Activated T-helper 1 cell treated with anti-CD3 and anti-CD28 coated beads, Interleukin-2, amount 50 U/mL, for 16 hours (primary cell): ENCODE measurements at places on chromosomes 13 and 19.

GRCh38 chr13:68927387-68928026 is 1180.1 kb upstream of the ATXN8OS start:
- DNase-seq = no peak

DNA sequence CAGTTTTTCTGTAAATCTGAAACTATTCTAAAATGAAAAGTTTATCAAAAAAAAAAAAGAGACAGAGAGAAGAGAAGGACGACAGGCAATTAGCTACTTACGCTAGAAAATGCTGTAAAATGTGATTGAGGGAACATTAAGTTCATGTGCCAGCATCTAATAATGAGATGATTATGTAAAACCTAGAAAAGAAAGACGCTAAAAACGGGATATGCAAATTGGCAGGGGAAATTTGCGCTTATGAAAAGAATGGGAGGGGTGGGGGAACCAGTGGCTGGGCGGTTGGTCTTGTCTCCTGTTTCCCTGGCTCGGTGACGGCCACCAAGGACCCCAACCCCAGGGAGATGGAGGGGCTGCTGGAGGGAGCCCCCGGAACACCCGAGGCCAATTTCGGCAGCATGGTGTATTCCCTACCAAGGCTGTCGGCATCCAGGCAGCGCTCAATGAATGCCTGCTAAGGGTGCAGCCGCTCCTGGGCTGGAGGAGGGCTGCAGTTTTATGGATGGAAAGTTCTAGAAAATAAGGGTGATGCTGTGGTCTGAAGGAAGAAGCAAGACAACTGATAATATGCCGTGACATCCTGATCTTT is 34.2 kb downstream of the GNG7 start:
- no peak for DNase-seq

- DNase-seq = no peak
These were observed 38.9 kb upstream of the KL start for GRCh38 chr13:32977321-32977720.

DNA sequence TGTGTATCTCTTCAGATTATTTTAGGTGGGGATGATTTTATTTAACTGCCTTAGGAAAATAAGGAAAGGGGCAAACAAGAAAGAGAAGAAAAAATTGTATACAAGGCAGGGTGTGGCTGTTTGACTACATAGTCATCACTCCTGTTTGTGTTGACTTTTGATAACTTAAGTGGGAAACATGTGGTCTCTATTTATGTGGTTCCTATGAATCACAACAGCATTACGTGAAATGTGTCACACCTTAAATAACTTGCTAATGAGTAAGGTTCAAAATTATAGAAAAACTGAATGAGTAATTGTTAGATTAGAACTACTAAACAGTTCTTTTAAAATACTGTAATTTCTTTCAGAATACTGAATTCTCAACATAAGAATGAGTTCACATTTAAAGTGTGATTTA is 69.3 kb downstream of the LMO7 start:
- DNase-seq = no peak

GRCh38 chr19:17599780-17600179 is 44.3 kb downstream of the COLGALT1 start:
- no peak for DNase-seq

DNA sequence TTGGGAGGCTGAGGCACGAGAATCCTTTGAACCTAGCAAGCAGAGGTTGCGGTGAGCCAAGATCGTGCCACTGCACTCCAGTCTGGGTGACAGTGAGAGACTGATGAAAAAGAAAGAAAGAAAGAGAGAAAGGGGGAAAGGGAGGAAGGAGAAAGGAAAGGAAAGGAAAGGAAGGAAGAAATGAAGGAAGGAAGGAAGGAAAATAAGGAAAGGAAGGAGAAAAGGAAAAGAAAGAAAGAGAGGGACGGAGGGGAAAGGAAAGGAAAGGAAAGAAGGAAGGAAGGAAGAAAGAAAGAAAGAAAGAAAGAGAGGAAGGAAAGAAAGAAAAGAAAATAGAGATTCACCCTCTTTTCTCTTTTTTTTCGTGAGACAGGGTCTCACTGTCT is 8.7 kb downstream of the PDE4A start:
- no peak for DNase-seq

DNA sequence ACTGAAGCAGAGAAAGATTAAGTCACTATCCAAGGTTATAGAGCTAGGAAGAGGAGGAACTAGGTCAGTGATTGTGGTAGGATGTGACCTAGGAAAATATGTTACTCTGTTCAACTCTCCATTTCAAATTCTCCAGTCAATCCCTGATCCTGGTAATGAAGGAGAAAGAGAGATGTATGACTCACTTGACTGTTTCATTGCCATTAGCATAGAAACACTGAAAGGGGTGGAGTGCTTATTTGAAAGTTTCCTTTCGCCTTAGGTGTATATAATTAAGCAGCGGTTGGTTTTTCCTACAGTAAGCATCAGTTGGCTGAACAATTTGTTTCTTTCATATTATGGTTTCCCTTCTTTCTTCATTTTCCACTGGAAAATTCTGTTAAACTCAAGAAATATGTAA is 198.1 kb upstream of the CSNK1A1L start:
- no peak for DNase-seq

GRCh38 chr19:47323872-47324271 is 8.1 kb upstream of the C5AR2 start:
- DNase-seq = no peak

DNA sequence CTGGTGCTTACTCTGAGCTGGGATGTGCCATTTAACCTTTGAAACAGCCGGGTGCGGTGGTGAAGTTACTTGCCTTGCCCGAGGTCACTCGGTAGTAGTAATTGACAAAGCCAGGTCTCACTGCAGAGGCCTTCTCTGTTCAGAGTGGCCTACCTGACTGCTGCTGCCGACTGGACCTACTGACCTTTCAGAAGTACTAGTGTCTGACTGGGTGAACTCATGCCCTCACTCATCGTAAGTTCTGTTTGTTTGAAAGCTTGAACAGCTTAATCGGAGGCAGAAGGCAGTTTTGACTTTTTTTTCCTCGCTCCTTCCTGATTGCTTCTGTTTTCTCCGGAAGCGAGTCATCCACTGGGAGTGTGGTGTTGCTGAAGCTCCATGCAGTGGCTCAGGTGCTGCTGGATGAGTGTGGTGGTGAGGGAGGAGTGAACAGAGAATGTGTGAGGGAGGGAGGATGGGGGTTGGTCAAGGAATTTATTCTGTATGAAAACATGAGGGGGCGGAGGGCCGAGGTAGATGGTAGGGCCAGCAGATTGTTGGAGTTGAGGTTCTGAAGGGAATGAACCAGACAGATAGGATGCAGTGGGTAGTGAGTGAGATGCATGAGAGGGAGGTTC is 2.7 kb downstream of the SPINT2 start:
- DNase-seq = no peak

DNA sequence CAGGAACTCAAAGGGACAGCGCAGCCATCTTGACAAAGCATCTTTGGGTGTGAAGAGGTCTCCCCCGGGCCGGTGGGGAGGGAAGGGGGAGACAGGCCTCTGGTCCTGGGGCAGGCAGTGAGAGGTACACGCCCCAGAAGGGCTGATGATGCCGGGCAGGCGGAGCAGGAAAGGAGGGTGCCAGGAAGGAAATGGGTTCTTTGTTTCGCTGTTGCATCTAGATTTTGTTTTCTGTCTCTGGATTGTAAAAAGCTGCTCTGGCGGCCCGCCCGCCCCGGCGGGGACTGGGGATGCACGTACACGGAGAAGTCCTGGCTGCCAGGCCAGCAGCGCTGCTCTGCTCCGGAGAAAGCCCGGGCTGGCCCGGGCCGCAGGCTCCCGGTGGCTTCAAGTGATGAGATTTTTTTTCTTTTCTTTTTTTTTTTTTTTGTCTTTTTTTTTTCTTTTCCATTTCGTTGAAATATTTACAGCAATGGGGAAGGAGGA is 13.2 kb upstream of the ASF1B start:
- DNase-seq = peak; percentile 24

DNA sequence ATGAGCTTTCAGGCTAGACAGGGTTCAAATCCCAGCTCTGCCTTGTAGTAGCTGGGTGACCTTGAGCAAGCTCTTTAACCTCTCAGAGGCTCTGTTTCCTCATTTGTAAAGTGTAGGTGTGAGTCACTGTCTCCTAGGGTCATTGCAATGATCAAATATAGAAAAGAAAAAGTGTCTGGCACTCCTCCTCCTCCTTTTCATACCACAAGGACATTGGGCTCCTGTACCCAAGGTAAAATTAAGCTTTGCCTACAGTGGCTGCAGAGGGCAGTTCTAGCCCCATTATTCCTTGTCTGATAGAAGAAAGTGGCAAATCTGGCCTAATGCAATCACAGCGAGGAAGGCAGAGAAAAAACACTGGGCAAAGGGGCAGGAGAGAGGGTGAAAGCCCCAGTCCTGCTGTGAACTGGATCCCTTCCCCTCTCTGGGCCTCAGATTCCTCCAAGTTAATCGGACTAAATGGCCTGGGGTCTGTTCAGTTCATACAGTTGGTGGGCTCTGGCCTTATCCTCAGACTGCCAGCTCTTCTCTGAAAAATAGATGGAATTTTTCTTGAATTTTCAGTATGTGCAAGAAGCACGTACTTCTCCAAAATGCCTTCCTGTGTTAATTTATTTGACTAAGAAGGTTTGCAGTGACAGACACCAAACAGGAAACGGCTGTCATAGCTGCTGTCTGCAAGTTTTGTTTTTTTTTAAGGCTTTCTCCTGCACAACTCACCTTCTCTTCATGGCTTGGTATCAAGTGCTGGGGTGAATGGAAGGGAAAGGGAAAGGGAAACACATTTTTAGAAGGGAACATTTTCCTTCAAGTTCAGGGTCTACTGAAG is 35.3 kb downstream of the RGCC start:
- DNase-seq = no peak

GRCh38 chr19:14248578-14249011 is 42.6 kb upstream of the ADGRL1 start:
- DNase-seq = peak; percentile 14

DNA sequence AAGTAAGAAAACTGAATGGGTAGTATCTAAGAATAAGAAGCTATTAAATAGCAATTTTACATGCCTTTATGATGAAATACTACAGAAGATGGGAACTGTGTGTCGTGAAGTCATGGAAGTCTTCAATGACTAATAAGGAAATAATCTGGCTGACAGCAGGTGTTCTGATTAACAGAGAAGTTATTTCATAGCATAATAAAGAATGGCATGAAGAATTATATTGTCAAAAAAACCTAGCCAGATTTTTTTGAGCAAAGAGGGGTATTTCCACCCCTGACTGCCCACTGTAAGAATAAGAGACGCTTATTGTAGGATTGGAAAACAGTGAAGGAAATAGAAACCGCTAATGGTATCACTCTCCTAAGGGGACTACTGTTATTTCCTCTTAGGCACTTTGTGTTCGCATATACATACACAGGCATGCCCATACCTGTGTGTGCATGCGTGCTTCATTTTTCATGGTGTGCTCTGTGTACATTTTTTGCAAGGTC is 318.8 kb downstream of the SHISA2 start:
- no peak for DNase-seq

DNA sequence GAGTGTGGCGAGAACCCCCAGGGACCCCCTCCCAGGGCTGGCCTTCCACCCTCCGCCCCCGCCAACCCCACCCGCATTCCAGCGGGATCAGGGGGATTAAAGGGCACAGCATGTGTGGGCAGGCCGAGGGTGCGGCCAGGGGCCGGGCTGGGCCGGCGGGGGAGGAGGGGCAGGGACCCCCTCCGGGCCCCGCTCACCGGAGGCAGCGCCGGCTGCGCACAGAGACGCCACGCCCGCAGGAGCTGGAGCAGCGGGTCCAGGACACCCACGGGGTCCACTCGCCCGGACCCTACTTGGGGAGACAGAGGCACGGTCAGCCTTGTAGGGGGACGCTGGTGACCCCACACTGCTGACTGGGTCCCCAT is 2.4 kb downstream of the ADAMTSL5 start:
- no peak for DNase-seq

GRCh38 chr19:16359074-16359473 is 34.4 kb downstream of the KLF2 start:
- no peak for DNase-seq

GRCh38 chr19:1962674-1963073 is 21.7 kb downstream of the CSNK1G2 start:
- no peak for DNase-seq

GRCh38 chr13:80586356-80586755 is 245.4 kb upstream of the SPRY2 start:
- no peak for DNase-seq

GRCh38 chr13:110448230-110448629 is 113.3 kb downstream of the RAB20 start:
- no peak for DNase-seq

- DNase-seq = no peak
These were observed 182.9 kb downstream of the SLITRK6 start for GRCh38 chr13:85616275-85616674.

DNA sequence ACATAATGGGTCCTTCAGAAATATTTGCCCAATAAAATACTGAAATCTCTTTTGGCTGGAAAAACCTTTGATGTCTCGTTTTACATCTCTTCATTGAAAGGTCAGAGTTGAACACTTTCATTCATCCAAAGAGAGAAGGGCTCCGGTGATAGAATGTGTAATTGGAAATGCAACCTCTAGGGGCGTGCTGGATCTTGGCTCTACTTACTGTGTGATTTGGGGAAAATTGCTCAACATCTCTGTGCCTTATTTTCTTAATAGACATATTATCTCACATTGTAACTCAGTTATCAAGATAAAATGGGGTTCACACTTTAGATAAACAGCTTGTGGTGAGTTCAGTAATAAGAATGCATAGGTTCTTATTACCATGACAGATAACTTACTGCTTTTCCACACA is 1444.1 kb downstream of the SLITRK5 start:
- no peak for DNase-seq

GRCh38 chr13:37681281-37682032 is 82.9 kb upstream of the POSTN start:
- DNase-seq = no peak

DNA sequence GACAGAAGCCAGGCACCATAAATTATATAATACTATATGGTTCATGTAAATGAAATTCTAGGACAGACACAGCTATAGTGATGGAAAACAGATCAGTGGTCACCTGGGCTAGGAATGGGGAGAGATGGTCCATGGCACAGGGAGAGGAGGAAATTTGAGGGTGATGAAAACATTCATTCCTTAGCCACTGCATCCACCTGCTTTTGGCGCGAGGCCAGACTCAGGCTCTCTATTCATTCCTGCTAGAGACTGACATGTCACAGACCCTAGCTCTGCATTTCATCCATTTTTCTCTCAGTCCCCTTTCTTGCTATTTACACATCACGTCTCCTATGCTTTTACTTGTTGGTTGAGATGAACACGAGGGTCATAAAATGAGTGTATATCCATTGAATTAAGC is 628.3 kb upstream of the SLC10A2 start:
- DNase-seq = no peak

DNA sequence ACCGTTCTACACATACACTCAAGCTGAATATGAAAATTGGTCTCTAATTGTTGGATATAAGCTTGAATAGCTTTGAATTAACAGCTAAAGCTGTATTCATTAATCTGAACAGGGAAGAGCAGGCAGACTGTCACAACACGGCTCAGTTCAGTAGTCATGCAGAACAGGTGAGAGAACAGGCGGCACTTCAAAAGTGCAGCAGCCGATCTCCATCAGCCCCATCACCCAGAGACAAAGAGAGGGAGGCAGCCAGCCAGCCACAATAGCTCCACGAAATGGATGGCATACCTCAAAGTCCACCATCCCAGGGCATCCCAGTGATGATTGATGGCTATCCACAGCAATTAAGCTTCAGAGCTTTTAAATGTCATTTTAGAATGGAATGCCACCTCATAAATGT is 419.2 kb downstream of the OLFM4 start:
- DNase-seq = no peak
